ENCODE measurements at places on chromosomes 7 and 10. TPM values are rescaled to one million over a fixed set of nuclear protein-coding genes. Genes with fewer than 3 reads are reported as not detected.

GRCh38 chr7:133065301-133065700 lies 16.6 kb downstream of the CHCHD3 start:
- DNase-seq = no peak

- DNase-seq = no peak
Measured at GRCh38 chr7:45224832-45225231, 67.2 kb downstream of the RAMP3 start.

DNA sequence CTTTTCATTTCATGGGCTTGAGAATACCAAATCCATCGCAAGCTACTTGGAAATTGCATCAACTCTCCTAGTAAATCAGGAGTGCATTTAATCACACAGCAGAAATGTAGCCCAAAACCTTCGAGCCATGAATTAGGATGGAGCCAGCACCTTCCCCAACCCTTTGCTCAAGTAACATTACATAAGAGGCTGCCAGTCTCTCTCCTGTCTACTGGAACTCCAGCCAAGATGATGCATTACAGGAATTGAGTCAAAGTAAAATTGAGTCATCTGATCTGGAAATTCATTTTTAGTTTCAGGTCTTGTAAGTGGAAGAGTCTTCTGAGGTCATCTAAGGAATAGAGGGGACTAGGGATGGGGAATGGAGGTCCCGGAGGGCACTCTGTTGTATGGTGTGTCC lies 69.7 kb upstream of the FHIP2A start:
- no peak for DNase-seq

DNA sequence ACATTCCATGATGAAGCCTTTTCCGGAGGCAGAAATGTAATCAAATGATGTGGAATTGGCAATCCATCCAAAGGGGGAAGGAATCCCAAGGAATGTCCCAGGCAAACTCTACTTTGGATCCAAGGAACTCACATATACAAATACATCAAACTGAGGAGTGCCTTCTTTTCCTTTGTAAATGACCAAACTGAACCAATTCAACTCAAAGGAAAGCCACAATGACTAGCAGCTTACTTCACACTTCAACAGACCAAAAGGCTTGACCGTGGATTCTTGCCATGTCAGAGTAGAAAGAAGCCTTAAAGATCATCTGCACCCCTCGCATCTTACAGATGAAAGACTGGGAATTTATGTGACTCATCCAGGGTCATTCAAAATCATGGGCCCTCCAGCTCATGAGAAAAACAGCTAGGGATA lies 79.7 kb upstream of the MACROH2A2 start:
- no peak for DNase-seq

GRCh38 chr7:126436213-126436868 lies 816.4 kb downstream of the GRM8 start:
- no peak for DNase-seq

- DNase-seq = no peak
Measured at GRCh38 chr7:2873146-2873545, 29.0 kb upstream of the GNA12 start.

DNA sequence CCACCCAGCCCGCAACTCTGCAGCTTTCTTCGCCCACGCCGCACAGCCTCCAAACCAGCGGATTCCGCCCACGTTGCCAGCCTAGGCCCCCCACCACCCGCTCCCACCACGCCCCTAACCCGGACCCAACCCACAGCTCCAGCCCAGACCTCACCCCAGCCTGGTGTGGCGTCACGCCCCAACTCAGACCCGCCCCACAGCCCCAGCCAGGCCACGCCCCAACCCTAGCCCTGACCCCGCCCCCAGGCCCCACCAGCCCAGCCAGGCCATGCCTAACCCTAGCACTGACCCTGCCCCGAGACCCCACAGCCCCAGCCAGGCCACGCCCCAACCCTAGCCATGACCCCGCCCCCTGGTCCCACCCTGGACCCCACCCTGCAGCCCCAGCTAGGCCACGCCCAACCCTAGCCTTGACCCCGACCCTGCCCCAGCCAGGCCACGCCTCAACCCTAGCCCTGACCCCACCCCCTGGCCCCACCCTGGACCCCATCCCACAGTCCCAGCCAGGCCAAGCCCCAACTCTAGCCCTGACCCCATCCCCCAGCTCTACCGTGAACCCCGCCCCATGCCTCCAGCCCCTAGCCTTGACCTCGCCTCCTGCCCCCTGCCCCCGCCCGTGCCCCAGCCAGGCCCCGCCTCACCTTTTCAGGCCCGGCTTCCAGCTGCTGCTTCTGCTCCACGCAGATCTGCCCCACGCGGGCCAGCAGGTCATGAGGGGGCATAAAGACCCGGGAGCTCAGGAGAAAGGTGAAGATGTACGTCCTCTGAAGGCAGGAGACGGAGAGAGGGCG lies 64.0 kb downstream of the RASGEF1A start:
- DNase-seq = no peak

DNA sequence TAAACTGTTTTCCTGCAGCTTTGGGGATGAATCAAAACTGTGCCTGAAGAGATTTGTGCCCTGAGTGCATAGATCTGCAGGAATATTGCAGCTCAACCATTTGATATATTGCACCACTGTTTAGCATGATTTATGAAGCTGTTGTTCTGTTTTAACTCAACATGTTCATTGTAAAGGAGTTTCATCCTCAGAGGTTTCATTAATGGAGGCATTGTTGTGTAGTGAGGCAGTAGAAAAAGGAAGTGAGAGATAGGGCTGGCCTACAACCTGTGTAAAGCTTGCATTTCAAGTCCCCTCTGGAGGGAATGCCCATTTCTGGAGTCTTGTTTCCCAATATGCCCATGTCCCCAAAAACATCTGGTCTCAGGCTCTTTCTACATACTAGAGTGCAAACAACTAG lies 67.5 kb downstream of the DNAJC12 start:
- no peak for DNase-seq

DNA sequence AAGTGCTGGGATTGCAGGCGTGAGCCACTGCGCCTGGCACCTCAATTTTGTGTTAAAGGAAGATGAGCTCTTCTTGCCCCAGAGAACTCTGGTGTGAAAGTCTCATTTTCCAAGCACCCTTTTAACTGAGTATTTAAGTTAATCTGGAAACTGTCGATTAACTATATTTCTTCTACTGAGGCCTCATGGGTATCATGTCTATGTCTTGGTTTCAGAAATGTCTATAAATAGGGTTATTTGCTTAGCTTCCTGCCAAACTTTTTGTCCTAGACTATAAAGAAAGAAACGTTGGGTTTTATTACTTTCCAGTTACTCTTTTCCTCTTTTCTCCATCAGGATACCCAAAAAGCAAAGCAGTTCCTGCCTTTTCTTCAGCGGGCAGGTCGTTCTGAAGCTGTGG lies 102.4 kb downstream of the LRRC4 start:
- DNase-seq = no peak

DNA sequence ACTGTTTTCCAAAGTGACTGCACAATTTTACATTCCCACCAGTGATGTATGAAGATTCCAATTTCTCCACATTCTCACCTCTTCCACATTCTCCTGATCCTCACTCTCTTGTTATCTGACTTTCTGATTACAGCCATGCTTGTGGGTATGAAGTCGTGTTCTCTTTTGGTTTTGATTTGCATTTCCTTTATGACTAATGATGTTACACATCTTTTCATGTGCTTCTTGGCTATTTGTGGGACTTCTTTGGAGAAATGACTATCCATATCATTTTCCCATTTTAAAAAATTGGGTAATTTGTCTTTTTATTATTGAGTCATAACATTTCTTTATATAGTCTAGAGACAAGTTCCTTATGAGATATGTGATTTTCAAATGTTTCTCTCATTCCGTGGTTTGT lies 10.5 kb upstream of the GIMAP8 start:
- DNase-seq = no peak

GRCh38 chr10:27391916-27392315 lies 112.2 kb upstream of the RAB18 start:
- no peak for DNase-seq

GRCh38 chr10:11429439-11430052 lies 181.9 kb downstream of the USP6NL start:
- DNase-seq = no peak

DNA sequence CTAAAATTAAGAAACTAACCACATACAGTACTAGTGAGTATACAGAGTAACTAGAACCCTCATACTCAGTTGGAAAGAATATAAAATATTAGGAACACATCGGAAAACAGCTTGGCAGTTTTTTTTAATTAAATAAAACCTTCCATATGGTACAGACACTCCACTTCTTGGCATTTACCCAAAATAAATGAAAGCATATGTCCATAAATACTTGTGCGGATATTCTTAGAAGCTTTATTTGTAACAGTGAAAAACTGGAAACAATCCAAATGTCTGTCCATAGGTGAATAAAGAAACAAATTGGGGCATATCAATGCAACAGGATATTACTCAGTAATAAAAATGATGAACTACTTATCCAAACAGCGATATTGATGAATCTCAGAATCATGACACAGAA lies 410.0 kb downstream of the HTR7 start:
- DNase-seq = no peak

DNA sequence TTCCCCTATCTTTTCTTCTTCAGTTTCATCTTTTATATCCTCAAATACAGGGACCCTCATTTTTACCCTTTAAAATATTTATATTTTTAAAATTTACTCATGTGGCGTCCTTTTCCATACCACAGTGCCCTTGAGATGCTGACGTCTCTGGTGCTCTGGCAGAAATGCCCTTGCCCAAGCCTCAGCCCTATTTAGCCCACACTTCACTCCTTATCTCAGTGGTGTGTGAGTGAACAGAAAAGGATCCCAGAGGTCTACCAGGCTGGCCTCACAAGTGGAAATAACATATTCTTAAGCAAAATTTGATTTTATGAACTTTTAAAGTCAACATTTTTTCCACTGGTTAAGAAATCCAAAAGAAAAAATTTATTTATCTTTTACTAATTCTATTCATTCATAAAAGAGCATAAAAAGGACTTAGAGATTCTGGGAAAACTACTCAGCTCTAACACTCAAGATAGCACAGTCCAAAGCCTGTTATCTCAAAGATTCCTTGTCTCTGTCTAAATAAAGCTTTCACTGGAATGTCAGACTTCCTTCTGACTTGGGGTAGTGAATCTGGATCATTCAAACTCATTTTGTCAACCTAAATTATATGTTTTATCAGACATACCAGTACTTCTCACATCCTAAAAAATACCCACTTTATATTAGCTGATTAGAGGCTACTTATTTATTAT lies at the start of gene NEBL:
NEBL (minus strand) TSS at position 166 of the 680 bp plus-strand sequence; CDS start at position 60, 106 bp downstream.
- no peak for DNase-seq

- DNase-seq = no peak
Measured at GRCh38 chr7:33926535-33926934, 21.2 kb downstream of the BMPER start.

- no peak for DNase-seq
Measured at GRCh38 chr7:1168422-1168821, 8.4 kb upstream of the ZFAND2A start.

DNA sequence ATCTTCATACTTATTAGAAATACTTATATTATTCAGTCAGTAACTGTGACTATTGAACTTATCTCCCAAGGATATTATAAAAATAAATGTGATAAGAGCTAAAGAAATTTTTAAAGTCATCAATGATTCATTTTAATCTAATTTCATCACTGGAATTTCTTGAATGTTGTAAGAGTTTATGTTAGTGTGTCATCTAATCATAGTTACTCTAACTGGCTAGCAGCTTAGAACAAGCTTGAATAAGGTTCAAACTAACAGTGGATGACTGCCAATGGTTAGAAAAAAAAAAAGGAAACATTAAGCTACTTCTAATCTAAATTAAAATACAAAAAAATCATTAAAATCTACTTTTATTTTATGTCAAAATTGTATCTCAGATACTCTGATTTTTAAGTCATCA lies 1066.3 kb downstream of the CNTNAP2 start:
- DNase-seq = no peak

DNA sequence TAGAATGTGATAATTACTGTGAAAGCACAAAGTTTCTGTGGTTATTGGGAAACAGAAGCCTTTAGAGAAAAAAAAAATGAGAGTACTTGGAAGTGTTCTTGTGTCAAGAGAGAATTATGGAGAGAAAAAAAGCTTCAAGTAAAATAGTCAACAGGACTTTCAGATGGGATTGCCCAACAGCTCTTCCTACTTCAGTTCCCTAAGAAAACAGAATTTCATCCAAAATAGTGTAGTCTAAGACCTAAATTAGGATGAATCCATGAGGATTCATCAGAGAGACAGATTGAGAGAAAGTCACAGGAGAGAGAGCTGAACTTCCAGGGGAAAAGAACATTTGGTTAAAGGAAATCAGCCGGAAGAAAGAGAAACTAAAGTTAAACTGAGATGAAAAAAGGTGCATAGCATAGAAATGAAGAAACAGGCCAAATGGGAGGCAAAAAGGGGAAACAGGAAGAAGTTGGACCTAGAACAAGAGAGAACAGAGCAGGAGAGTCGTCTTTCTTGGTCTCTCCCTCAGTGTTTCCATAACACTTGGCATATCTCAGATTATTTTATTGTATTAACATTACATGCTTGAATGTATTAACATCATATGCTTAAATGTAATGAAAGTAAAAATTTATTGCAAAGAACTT lies 2.5 kb downstream of the SCIN start:
- DNase-seq = no peak

- DNase-seq = no peak
Measured at GRCh38 chr10:8060010-8060703, 5.7 kb downstream of the GATA3 start.

GRCh38 chr10:82068501-82068900 lies 193.5 kb downstream of the NRG3 start:
- DNase-seq = no peak

GRCh38 chr7:21966271-21966670 lies 20.6 kb upstream of the CDCA7L start:
- DNase-seq = no peak

GRCh38 chr7:40482845-40483244 lies 348.0 kb downstream of the SUGCT start:
- no peak for DNase-seq

DNA sequence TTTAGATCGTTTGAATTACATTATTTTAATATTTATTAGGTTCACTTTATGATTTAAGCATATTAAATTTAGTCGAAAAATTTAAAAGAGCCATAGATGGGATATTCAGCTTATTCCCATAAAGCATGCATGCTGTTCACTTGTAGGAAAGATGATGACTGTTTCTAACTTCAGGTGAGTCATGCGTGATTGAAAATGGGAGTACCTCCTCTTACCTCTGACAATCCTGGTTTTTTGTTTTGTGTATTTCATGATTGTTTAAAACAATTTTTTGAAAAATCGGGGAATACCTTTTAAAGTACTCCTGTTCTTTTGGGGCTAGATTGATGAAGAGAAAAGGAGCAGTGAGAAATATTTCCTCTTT lies 1.4 kb downstream of the TNKS2 start:
- DNase-seq = no peak

WEE2 gene
- polyA plus RNA-seq = 0.60 TPM

CPEB3 gene
- polyA plus RNA-seq = 2.3 TPM

HHEX gene
- polyA plus RNA-seq = 10.9 TPM

ACTL6B gene
- polyA plus RNA-seq = not detected

FAM221A gene
- 15.3 TPM for polyA plus RNA-seq

SLC18A3 gene
- not detected for polyA plus RNA-seq

AS3MT gene
- polyA plus RNA-seq = 27.2 TPM

RPP30 gene
- polyA plus RNA-seq = 55.9 TPM

SMARCD3 gene
- 92.8 TPM for polyA plus RNA-seq
